Activated naive CD8-positive, alpha-beta T cell treated with anti-CD3 and anti-CD28 coated beads, Interleukin-2, amount 50 U/mL, for 16 hours (primary cell): ENCODE measurements at places on chromosomes 2 and 18.

DNA sequence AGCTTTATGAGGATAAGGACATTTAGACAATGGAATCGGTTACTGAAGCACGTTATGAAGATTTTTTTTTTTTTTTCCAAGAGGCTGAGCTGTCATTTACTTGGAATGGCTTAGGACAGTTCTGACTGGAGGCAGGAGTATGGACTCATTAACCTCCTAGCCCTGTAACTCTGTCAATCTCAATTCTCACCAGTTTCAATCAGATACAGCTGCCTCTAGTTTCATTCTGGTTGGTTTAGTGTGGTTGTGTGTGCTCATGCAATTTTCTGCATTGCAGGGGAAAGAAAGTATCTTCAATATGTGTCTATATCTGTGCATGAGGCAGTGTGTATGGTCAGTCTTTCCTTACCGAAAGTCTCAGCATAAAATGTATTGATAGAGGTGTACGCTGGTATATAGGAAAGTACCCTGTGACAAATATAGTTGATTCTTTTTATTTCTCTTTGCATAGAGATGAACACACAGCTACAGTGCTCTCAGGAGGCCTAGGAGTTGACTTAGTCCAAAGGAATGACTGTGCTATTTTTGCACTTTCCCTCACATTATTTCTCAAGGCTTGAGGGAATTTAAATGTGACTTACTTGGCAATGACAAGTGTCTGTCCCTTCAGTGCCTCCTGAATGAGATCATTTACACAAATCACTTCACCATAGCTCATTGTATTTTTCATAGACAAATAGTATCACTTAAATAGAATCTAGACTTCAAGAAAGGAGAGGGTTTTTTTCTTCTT, 50.5 kb upstream of the GRB14 start:
- no peak for DNase-seq

GRCh38 chr2:216151313-216152025, 42.3 kb downstream of the XRCC5 start:
- DNase-seq: no peak

- DNase-seq: no peak
These were observed 209.3 kb upstream of the SOX11 start for GRCh38 chr2:5482929-5483331.

DNA sequence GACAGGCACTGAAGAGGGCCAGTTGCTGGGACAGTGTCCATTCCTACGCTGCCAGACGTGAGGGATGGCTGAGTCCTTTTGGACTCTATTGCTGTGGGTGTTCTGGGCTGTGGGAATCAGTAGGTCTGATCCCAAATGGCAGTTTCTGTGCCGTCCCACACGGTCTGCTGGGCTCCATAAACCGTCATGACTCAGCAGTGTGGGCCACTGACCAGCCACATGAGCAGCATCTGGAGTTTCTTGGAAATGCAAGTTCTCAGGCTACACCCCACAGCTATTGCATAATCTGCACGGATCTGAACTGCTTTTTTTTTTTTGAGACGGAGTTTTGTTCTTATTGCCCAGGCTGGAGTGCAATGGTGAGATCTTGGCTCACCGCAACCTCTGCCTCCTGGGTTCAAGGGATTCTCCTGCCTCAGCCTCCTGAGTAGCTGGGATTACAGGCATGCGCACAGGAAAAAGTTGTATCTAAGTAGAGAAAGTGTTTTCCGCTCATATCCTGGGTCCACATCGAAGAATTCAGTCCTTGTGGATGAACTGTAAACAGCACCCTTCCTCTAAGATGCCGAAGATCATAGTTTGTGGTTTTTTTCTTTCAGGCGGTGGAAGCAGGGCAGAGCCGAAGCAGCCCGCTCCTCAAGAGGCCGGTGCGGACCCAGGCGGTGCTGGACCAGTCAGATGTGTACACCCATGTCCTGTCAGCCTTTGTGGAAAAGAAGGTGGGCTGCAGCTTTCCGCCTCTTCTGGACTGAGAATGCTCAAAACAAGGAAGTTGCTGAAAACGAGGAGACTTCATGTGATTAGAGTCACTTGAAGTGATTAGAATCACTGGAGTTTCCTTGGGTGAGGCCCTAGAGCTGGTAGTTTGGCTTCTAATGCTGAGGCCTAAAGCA, 25.5 kb downstream of the RMC1 start:
- DNase-seq: no peak

DNA sequence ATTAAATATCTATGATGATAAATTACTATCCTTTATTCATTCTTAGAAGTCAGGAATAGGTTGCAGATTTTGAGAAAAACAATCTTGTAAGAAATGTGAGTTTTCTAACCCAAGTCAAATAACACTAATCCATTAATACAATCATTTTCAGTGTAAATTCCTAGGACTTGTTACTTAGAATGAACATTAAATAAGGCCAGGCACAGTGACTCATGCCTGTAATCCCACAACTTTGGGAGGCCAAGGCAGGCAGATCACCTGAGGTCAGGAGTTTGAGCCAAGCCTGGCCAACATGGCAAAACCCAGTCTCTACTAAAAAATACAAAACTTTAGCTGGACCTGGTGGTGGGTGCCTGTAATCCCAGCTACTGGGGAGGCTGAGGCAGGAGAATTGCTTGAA, 45.8 kb upstream of the CDKL4 start:
- DNase-seq: no peak

DNA sequence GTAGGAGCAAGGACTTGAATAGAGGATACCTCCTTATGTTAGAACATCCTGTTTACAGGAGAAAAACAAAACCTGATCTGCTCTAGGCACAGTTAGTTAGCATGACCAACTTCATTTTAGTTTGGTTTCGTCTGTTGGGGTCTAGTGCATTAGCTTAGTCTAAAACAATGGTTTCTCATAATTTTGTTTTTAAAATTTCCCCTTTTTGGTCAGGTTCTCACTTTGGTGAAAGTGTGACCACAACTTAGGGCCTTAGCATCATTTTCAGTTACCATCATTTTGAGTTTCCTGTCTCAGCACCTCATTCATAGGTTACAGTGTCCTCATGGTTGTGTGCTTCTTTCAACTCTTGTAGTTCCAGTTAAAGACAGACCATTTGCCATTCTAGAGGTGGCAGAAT, 1277.0 kb upstream of the SLC39A10 start:
- no peak for DNase-seq

DNA sequence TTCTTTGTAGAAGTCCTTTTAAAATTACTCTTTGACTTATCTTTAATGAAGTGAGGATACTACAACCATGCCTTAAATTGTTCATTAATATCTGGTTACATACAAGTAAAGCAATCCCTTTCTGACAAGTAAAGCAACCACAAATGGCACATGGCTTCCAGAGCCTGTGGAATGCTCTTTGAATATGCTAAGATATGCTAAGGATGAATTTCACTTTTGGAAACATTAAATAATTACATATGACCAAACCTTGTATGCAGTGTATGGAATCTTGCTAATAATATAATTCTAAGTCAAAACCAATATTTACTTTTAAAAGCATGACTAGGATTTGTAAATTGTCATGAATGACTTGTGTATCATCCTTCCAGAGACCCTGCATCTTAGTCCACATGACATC, 1711.2 kb upstream of the CELF4 start:
- DNase-seq: no peak

DNA sequence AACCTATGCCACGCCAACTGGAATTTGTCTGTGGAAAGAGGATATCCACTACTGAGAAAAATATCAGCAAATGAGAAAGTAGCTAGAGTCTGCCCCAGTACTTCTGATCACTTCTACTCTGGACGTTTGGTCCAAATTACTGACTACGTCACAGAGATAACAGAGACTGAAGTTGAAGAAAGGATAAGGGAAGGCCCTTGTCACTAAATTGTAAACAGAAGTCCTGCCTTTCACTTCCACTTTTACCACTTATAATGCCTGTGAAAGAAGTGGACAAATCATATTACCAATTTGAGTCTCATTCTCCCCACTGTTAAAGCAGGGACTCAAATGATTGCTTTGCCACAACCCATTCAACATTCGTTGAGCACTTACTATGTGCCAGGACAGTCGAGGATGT, 173.9 kb upstream of the ERBB4 start:
- no peak for DNase-seq
